ENCODE measurements at places on chromosomes 2 and 18.
A peak's percentile ranks its signal among the peaks of the same experiment; 100 is the strongest.

DNA sequence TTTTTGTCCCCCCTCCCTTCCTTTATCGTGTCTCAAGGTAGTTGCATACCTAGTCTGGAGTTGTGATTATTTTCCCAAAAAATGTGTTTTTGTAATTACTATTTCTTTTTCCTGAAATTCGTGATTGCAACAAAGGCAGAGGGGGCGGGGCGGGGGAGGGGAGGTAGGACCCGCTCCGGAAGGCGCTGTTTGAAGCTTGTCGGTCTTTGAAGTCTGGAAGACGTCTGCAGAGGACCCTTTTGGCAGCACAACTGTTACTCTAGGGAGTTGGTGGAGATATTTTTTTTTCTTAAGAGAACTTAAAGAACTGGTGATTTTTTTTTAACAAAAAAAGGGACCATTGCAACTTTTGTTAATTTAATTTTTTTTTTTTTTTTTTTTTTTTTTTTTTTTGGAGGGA, 2.1 kb downstream of the SOX11 start:
- DNase-seq: peak; percentile 74

DNA sequence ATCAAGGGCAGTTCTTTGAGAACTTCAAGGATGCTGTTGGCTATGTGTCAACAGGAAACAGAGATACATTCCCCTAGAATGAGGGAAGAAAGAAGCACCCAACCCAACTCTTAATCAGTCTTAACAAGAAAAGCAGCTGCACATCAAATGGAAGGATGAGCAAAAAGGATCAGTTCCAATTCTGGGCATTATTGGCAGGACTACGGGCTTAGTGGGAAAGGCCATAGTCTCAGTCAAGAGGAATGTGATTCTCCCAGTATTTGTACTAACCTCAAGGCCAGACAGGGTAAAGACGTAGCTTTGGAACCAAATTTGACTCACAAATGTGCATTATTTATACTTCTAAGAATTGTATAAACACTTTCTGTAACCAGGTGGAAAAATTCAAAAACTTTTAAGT, 18.2 kb downstream of the BMP10 start:
- DNase-seq: no peak

DNA sequence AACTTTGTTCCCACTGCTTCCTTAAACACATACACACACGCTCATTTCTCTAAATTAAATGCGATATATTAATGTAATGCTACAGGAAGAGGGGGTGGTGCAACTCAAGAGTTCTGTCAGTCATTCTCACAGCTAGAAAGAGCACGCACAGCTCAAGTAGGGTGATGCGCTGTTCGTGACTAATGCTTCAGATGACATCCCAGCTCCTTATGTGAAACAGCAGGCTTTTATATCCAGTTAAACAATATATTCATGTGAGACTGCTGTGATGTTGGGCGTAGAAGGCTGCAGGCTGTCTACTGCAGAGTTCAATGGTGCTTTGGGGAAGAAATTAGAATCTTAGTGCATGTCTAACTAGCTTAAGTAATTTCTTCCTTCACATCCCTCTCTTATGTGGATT, 912.6 kb upstream of the FSHR start:
- no peak for DNase-seq

DNA sequence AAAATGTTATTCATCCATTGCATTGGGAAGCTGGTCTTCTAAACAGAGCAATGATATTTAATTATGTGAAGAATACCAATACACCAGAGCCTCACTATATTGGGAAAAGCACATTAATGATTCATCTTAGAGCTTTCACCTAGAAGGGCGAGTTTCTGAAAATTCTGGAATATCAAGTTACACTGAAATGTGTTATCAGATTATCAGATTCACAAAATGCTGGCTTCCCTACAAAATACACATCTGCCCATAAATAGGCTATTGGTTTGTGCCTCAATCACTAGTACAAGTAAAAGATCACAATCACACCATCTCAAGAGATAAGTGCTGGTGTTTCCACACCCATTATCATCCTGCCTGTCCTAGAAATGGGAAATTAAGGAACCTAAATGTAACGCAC, 200.7 kb downstream of the TMEM163 start:
- DNase-seq: peak; percentile 23

GRCh38 chr2:24049485-24050021, at the start of gene FKBP1B:
Gene FKBP1B (plus strand): TSS chr2:24049741. CDS start chr2:24049850, 109 bp downstream.
- peak; percentile 79 for DNase-seq

GRCh38 chr2:85698184-85698879, 4.2 kb downstream of the GNLY start:
- DNase-seq: no peak

GRCh38 chr2:170088776-170089175, 89.2 kb upstream of the MYO3B start:
- DNase-seq: no peak

All from SK-N-DZ (cell line).